ENCODE measurements at places on chromosomes 5 and 9.

GRCh38 chr9:649128-650074 lies 192.1 kb upstream of the DMRT1 start:
- DNase-seq: no peak

- DNase-seq: no peak
Observed at GRCh38 chr5:145996135-145996534, 59.8 kb downstream of the SH3RF2 start.

GRCh38 chr9:83715221-83715620 lies 7.5 kb upstream of the UBQLN1 start:
- DNase-seq: no peak

DNA sequence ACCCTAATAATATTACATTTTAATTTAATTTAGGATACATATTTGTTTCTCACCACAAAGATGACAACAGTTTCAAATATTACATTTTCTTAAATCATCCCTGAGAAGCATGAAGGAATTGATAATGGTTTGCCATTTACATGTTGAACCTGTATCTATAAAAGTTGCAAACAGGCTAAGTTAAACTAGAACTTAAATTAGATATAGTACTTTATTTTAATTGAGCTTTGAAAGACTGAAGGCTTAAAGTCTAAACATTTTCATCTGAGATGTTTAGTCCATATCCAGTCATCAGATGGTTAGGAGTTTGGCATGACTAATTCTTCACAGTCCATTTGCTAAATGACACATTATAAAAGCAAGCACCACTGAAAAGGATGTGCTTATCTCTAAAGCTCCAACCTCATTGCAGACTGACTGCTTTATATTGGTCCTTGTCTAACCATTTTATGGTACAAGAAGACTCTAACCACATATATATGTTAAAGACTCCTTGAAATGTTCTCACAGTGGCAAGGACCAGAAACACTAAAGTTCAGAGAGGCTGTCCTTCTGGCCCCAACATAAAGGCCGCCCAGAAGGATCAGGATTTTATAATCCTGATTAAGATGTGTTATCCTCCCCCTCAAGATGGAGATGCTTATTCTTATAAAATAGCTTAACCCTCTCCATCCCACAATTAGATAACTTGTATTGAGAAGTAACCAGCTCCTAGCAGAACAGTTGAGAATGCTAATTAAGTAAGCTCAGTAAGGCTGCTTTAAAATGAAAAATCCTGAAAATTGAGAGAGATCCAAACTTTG lies 25.8 kb downstream of the WNT8A start:
- DNase-seq: peak; percentile 41

DNA sequence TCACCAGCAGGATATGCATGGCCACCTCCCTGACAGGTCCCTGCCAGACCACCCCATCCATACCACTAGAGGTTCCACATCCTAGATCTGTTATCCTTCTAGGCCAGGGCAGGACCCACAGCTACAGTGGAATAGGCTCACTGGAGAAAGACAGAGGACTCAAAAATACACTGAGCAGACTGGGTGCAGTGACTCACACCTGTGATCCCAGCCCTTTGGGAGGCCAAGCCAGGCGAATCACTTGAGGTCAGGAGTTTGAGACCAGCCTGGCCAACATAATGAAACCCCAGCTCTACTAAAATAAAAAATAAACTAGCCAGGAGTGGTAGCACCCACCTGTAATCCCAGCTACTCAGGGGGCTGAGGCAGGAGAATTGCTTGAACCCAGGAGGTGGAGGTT lies 56.5 kb upstream of the TESK1 start:
- peak; percentile 43 for DNase-seq

- no peak for DNase-seq
Observed at GRCh38 chr9:93699650-93700049, 123.3 kb downstream of the PHF2 start.

DNA sequence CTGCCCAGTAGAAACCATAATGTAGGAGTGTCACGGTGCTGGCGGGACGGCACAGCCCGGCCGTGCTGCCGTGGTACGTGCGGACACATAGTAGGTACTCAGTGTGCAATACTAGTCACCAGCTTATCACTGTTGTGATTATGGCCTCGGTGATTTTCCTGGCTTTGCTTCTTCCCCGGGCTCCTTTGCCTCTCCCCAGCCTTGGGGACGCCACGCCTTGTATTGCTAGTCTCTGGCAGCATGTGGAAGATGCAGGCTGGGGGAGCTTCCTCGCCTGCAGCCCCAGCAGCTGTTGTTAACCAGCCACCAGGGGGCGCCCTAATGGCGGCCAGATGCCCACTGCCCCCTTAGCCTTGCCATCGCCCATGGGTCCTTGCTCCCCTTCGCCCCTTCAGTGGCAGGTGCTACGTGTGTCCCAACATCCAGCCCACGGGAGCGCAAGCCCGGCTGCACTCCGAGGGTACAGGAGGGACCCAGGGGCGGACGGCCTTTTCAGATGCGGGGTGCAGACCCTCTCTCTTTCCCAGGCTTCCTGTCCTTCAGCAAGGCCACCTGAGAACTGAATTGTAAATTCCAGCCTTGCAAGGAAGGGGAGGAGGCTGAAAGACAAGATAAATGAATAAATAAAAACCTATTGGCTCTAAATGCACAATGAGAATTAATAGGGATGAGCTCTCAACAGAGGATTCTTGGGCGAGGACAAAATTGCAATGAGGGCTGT lies 8.0 kb downstream of the NTNG2 start:
- peak; percentile 58 for DNase-seq

DNA sequence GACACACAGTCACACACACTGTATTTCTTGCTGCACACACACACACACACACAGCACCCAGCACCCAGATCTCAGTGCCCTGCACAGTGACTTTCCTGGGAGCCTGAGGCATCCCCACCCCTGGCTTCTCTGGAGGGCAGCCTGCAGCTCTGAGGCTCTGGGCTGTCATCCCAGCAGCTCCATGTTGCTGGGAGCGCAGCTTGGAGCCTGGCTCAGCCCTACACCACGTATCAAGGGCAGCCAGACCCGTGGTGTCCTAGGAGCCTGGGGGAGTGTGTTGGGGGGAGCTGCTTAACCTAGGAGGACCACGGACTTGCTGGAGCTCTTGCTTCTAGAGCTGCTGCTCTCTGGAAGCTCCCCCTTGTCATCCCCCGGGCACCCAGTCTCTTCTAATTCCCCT lies 5.2 kb downstream of the IER5L start:
- peak; percentile 36 for DNase-seq

- DNase-seq: no peak
Observed at GRCh38 chr9:106632621-106633020, 230.3 kb upstream of the ZNF462 start.

DNA sequence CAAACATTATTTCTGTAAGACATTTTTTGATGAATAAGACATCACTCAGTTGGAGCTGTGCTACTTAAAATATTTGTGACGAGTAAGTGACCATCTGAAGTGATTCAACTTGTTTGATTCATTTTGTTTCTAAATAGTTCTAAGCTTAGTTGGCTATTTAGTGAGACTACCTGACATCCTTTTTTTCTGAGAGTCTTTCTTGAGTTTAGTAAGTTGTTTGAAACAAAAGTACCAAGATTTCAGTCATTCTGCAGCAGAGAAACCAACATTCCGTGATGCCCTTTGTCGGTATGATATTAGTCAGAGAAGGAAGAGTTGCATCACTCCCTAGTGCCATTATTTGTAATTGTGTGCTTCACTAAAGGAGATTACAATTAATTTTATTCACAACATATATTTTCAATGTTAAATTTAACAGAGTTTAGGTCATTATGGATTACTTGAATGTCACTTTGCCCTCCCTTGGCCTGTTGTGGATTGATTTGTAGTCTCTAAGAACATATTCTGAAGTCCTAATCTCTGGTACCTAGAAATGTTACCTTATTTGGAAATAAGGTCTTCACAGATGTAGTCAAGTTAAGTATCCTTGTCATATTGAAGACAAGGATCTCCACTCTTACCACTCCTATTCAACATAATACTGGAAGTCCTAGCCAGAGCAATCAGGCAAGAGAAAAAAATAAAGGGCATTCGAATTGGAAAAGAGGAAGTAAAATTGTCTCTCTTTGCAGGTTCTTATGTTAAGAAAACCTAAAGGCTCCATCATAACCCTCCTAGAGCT lies 212.2 kb downstream of the PCSK1 start:
- DNase-seq: peak; percentile 79

DNA sequence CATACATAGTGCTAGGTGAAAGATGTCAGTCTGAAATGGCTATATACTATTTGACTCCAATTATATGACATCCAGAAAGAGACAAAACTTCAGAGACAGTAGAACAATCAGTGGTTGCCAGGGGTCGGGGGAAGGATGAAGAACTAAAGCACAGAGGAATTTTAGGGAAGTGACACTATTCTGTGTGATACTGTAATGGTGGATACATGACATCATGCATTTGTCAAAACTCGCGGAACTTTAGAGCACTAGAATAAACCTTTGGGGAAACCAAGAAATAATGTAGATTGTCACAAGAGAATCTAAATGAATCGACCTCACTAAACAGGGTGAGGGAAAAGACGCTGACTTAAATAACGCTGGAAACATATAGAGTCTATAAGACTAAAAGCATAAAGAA lies 107.0 kb upstream of the RETREG1 start:
- no peak for DNase-seq

DNA sequence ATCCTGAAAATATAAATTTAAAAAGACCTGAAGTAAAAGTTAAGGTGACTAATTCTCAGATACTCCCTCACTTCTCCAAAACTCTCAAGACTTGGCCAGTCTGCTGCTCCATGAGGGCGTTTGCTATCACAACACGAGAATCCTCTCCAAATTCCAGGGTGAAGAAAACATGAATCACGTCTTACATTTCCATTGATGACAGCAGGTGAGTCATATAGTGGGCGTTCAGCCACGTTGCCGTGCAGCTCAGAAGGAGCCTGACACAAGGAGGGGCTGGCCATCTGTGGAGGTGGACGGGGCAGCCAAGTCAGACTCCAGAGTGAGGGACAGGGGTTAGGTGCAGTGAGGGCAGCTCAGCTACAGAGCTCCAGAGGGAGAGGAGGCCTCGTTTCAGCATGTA lies 555.1 kb upstream of the ADAMTS16 start:
- DNase-seq: no peak

DNA sequence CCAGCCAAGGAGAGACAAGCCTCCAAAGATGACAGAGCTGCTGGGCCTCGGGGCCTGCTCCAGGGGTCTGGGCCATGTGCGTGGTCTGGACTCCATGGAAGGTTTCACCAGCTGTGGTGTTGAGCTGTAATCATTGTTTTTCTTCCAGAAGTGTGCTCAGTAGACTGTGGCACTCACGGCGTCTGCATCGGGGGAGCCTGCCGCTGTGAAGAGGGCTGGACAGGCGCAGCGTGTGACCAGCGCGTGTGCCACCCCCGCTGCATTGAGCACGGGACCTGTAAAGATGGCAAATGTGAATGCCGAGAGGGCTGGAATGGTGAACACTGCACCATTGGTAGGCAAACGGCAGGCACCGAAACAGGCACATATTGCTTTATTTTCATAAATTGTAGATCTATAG lies 164.8 kb upstream of the WWC1 start:
- no peak for DNase-seq

DNA sequence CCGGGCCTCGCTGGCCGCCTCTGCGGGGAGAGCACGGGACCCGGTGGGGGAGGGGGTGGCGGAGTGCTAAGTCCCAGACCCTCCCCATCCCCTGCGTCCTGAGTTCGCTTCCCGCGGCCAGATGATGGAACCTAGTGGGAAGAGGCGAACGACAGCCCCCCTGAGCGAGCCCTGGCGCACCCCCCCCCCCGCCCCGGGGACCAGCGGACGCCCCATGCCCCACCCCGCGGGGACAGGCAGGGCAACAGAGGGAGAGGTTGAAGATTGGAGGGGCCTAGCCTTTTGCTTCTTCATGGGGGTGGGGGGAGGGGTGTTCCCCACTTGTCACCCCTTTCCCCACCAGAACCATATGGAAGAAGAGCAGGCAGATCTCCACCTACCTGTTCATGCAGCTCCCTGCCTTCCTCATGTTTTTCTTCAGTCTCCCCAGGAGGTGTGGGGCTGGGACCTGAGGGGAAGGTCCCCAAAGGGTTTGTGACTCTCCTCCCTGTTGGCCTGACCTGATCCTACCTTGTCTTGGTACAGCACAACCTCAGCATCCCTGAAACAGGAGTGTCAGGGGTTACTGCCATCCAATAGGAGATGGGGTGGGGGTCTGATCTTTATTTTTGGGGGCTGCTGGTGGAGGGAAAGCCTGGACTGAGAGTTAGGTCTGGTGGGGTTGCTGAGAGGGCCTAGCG lies 485 bp downstream of the FAM53C start:
- no peak for DNase-seq

- no peak for DNase-seq
Observed at GRCh38 chr5:50947906-50948683, 281.7 kb downstream of the PARP8 start.

DNA sequence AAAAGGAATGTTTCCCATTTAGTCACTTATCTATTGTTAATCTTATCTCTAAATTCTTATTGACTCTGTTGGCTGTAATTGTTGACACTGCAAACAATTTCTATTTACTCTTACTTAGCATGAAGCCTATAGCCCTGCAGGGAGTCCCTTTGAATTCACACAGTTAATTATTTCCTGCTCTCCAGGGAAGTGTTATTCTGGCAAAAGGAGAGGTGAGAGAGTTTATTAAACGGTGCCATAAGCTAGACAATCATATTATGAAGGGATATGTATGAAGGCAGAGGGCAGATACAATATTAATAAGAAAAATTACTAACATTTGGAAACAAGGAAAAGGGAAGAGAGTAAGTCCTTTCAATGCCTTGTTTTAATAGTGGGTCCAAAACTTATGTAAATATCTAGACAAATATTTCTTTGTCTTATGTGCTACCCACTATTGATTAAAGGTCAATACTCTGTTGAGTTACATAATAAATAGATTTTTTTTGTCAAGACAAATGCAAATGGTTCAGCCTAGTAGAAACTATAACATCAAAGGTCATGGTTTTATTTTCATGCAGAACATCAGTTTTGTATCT lies 107.1 kb downstream of the CDH18 start:
- DNase-seq: no peak

DNA sequence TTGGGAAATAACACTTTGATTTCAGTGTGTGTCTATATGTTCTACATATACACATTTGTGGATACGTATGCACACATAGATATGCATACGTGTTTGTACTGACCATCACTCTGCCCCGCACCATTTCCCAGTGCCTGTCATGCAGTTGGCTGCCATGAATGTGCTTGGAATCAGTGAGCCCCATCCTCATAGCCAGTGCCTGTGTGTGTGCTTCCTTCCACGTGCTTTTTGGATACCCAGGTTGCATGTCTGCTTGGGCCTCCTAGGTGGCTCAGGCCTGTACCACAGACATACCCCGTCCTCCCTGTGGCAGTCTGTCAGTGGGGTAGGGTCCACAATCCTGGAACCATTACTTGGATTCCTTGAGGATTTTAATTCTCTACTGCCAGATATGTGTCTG lies 243.6 kb downstream of the FANCC start:
- DNase-seq: no peak

Data from EH (cell line).